Spleen (tissue), 13 donors: ENCODE measurements at places on chromosomes 16 and 17.
A peak's percentile ranks its signal among the peaks of the same experiment; 100 is the strongest.

GRCh38 chr16:50718761-50719400, 23.0 kb upstream of the CYLD start:
- DNase-seq = no peak

- DNase-seq = no peak
Measured at GRCh38 chr17:65198653-65199382, 61.6 kb downstream of the RGS9 start.

DNA sequence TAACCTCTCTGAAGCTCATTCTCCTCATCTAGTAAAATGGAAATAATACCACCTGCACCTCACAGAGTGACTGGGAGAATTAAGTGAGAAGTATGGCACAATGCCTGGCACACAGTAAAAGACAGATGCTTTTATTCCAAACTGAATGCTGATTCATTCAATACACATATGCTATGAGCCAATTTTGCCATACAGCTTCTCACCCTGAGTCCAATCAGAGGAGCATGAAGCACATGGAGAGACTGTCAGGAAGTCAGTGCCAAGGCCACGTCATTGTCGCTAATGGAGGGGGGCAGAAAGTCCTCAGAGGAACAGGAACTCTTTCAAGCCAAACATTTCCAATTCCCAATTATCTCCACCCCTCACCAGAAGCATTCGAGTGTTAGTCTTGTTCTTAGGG, 11.6 kb downstream of the MKS1 start:
- no peak for DNase-seq

DNA sequence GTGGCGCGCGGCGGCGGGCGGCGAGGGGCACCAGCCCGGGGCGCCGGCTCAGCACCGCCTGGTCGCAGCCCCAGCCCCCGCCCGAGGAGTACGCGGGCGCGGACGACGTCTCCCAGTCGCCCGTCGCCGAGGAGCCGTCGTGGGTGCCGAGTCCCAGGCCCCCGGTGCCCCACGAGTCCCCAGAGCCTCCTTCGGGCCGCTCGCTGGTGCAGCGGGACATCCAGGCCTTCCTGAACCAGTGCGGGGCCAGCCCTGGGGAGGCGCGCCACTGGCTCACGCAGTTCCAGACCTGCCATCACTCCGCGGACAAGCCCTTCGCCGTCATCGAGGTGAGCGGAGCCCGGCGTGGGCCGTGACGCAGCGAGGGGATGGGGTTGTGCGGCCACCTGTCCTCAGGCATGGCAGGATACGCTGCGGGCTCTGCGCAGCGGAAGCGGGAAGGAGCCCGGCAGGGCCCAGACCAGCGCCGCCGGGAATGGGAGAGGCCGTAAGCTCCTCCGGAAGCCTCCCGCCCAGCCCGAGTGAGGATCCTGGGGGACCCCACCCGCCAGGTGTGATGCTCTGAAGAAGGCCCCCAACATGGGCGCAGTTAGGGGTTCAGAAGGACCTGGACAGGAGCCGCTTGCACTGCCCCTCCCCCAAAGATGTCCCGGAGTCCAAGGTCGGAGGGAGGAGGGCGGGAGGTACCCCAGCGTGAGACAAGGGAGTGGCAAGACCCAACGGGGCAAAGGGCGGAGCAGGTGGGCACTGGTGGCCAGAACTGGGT, 522 bp downstream of the NAGS start:
- DNase-seq = peak; percentile 81

- DNase-seq = peak; percentile 87
Measured at GRCh38 chr16:88453611-88454522, 787 bp downstream of the ZFPM1 start.

- no peak for DNase-seq
Measured at GRCh38 chr16:80552277-80552676, 11.5 kb downstream of the DYNLRB2 start.

DNA sequence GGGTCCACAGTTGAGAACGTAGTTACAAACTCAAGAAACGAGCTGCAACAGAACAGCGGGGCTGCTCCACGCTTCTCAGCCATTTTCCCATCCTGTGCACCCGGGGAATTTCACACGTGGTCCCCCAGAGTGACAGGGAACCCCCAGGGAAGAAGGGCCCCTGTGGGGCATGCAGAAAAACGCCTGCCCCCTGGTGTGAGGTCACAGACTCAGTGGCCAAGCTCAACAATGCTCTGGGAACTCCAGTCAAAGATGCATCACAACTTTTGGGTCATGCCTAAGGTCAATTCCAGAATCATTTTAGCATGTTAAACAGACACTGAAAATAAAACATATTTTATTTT, 115.4 kb downstream of the ZNF778 start:
- DNase-seq = no peak

DNA sequence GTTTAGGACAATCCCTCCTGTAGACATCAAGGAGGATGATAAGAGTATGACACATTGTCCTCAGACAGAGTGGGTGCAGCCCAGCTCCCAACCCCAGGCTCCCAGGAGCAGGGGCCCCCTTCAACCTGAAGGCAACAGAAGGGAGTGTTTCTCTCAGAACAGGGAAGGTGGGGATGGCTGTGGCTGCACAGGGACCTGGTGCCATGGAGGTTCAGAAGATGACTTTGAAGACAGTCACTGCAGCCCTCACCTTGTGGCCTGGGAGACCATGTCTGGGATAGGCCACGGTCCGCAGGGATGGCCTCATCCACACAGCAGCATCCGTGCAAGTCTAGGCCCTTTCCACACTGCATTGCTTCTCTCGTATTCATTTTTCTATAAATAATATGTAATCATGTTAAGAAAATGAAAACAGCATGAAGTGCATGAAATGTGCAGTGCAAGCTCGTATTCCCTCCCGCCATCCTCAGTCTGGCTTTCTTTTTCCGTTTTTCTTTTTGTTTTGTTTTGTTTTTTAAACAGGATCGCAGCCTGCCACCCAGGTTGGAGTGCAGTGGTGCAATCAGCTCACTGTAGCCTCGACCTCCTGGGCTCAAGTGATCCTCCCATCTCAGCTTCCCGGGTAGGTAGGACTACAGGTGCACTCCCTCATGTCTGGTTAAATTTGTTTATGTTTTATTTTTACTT, 71.1 kb downstream of the METRNL start:
- peak; percentile 59 for DNase-seq

GRCh38 chr17:9346296-9346926, 229.2 kb downstream of the STX8 start:
- no peak for DNase-seq

GRCh38 chr16:87306516-87306915, 10.7 kb downstream of the C16orf95 start:
- DNase-seq = no peak
